AG04449 (cell line): ENCODE measurements at places on chromosomes 4 and X.

- no peak for DNase-seq
Observed at GRCh38 chrX:14032406-14032805, 2.7 kb upstream of the GEMIN8 start.

GRCh38 chr4:147160908-147161513, 215.3 kb upstream of the TTC29 start:
- DNase-seq, result peak; percentile 19

GRCh38 chrX:17836830-17837229, 24.3 kb downstream of the RAI2 start:
- no peak for DNase-seq

DNA sequence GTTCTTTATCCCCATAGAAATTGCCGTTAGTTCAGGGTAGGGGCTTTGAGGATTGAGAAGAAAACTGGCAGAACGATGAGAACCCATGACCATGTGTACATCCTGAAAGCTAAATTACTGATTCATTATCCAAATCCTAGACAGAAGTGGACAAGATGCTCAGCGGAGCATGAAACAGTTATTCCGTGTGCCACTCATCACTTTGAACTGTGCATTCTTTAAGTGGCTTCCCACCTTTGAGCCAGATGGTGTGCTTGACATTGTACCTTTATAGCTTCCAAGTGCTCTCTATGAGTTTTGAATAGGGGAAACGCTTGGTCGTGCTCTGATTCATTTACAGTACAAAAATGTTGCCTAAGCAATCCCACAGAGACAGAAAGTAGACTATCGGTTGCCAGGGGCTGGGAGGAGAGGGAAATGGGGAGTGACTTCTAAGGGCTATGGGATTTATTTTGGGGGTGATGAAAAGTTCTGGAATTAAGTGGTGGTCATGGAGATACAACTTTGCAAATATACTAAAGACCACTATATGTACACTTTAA, 100.0 kb downstream of the DOCK11 start:
- DNase-seq, result no peak

- no peak for DNase-seq
Observed at GRCh38 chr4:24853142-24853541, 57.8 kb downstream of the SOD3 start.

- no peak for DNase-seq
Observed at GRCh38 chrX:4110964-4111363, 397.5 kb upstream of the PRKX start.

DNA sequence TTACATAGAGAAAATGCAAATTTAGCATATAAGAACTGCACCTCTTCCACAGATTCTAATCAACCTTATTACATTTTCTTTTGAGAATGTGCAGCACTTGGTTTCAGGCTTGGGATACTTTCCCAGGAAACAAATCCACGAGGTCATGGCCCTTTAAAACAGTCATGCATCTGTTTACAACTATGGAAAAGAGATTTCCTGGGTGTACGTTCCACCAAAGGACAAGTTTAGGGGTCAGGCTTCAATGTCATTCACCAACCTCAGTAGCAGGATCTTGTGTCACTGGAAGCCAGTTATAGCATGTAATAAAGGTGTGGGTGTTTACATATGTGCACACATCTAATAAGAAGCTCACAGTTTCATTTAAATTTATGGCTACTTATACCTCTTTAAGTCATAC, 30.7 kb downstream of the EREG start:
- DNase-seq, result no peak

DNA sequence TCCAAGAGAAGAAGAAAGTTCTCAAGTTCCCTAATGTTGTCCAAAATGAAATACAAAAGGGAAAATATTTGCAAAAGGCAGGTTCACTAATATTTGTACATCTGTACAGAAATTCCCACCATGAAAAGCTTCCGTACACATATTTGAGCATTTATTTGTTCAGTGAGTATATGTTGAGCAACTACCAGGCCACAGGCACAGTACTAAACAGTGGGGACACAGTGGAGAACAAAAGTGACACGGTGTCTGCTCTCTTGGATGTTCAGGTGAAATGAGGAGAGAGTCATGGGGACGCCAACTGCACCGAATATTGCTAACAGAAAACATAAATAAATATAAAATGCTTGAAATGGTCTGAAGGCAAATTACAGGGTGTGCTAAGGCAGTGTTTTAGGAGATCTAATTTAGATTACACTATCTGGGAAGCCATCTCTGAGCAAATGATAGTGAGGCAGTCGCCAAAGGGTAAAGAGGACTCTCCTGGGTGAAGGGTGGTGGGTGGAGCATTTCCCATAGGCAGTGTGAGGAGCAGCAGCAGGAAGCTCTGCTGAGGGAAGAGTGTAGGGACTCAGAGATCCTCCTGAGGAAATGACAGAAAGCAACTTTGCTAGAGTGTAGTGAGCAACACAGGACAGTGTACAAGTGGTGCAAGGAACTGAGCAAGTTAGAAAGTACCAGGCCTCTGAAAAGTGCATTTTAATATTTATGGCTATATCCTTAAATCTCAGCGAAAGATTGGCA, 375.2 kb downstream of the GALNTL6 start:
- no peak for DNase-seq

DNA sequence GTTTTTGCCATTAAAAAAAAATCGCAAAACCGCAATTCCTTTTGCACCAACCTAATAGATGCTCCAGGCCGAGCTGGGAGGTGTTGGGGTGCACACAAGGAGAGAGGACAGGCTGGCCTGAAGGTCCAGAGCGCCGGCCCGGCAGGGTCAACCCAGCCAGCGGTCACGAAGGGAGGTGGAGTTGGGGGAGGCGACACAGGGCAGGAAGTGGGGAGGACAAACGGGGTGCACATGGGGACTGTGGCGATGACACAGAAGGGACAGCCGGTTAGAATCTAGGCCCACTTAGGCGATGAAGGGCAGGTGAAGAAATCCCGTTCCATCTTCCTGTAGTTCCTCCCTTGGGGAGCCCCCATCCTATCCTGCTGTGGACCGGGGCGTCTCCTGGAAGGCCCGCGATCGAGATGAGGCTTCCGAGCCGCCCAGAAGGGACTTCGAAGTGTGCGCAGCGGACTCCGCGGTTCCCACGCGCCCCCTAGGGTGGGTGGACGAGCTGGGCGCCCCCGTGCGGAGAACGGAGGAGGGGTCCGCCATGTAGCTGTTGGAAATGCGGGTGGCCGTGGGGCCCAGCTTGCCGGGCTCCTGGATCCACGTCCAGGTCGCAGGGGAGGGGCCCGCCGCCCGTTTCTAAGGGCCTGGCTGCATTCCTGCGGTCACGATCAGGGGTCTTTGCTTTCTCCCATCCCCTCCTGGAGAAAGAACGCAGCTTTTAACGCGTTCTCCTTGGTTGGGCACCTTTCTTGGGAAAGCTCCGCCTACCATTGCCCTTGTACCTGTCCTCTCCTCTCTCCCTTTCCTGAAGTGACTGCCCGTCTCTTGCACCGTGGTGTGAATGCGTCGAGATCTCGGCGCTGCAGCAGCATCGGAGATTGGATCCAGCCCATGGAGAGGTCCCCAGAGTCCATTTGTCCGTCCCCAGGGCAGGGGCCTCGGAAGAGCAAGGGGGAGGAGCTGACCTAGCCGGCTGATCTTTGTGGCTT, 17.0 kb upstream of the HPF1 start:
- no peak for DNase-seq

GRCh38 chr4:24472514-24473308, 111.6 kb downstream of the DHX15 start:
- no peak for DNase-seq

- DNase-seq, result no peak
Observed at GRCh38 chr4:123204737-123205136, 191.9 kb upstream of the SPRY1 start.

- no peak for DNase-seq
Observed at GRCh38 chr4:152929888-152930287, 6.2 kb upstream of the FHDC1 start.

DNA sequence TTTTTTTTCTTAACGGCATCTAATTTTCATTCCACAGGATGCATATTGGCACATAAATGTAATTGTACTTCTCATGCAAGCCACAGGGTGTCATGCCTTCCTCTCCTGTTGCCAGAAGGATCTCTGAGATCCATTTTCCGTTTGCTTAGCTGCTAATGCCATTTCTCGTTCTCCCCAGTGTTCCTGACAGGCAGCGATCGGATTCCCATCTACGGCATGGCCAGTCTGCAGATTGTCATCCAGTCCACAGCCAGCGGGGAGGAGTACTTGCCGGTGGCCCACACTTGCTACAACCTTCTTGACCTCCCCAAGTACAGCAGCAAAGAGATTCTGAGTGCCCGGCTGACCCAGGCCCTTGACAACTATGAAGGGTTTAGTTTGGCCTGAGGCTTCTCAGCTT, 8.9 kb upstream of the NAP1L5 start:
- DNase-seq, result no peak

DNA sequence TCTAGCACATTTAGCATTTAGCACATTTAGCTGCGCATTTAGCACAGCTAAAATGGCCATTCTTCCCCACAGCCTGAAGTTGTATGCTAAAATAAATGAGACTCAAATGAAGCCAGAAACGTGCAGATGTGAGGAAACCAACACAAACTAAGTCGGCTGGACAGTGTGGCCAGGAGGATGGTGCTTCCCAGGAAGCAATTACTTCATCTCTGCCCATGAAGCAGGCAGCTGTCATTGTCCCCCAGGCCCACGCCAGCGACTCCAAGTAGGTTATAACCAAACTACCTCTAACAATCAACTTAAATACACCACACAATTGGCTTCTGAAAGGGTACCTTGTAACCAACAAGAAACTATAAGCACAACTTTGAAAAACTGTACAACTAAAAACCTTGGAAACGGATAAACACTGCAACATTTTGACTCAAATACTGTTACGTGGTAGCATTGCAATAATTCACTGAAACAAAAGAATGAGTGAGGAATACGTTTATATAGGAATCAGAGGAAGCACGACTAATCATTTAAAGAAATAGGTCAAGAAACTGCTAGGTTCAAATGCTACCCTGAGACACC, 39.2 kb downstream of the AFAP1 start:
- no peak for DNase-seq

DNA sequence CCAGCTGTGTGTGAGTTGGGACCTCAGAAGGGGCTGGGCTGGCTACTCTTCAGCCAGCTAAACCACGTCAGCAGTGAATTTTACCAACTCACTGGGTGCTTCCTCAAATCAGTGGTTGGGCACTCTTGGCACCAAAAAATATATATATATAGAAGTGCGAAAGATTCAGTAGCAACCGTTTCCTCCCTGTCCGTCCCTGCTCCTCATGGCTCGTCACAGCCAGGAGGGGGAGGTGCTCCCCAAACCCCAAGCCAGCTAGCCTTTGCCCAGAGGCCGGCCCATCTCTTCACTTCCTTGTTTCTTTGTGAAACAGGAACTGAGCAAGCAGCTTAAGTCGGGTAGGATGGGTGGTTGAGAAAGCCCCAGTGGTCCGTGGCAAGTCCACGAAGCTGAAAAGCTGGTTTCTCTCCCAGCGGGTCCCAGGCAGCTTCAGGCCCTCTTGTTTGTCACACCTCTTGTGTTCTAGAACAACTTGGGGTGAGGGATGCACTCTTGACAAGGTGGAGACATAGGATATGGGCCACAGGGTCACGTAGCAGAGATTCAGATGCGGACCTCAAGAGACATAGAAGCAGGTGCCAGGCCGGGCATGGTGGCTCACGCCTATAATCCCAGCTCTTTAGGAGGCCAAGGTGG, 6.8 kb upstream of the SASH3 start:
- no peak for DNase-seq

DNA sequence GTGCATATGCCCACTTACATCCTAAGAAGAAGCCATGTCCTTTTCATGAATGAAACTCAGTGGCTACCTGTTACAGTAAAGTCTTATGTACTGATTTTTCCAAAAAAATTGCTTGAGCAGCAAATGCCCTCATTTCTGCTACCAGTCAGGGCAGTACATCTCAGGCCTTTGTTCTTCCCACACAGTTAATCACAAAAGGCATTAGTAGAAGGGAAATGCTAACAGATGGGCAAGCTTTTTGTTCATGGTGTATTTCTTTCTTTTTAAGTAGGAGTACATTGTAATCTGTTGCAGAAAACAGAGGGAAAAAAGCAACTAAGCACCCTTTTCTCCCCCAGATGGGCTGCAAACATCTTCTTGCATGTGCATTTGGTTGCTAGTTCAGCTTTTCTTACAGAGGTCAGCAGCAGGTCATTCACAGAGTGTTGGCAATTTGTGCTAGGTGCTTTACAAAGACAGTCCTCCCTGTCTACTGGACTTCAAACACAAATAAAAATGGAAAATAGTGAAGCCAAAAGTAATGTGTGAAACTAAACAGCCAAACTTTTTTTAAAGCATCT, 373.4 kb downstream of the PRDM5 start:
- DNase-seq, result no peak

- no peak for DNase-seq
Observed at GRCh38 chr4:70885174-70885573, 17.0 kb upstream of the MOB1B start.

DNA sequence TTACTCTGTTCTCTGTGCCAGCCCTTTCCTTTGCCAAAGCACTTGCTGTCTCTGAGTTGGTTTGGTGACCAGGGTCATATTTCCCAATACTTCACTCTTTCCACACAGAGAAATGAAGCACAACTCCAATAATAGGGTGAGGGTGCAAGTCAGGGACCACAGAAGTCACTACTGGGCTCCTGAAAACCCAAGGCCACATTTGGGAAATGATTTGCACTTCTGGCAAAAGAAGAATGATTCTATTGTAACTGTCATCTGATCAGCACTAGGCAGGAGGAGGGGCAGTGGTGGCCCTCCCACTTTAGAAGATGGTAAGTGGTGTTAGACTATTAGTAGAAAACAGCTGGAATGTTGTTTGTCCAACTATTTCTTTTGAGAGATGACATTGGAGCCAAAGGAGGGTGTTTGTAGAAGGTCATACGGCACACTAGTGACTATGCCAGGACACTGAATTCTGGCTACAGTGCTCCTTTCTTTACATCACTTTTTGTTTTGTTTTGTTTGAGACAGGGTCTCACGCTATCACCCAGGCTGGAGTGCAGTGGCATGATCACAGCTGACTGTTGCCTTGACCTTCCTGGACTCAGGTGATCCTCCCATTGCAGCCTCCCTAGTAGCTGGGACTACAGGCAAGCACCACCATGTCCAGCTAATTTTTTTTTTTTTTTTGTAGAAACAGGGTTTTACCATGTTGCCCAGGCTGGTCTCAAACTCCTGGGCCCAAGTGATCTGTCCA, 10.8 kb upstream of the HADH start:
- DNase-seq, result no peak

DNA sequence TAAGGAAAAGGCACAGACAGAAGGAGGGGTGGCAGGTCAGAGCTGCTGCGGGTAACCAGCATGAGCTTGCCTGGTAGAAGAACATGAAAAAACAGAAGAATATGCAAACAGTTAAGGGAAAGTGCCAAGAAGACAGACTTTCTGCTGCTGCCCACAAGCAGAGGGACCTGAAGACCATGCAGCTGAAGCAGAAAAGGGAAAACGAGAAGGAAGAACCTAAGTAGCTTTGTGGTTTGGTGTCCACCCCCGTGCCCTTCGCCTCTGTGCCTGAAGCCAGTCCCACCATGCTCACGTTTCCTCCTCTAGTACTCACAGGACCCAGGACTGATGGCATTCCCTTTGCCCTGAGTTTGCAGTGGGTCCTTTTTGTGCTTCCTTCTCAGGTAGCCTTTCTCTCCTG, 62.8 kb downstream of the UBA6 start:
- DNase-seq, result no peak

DNA sequence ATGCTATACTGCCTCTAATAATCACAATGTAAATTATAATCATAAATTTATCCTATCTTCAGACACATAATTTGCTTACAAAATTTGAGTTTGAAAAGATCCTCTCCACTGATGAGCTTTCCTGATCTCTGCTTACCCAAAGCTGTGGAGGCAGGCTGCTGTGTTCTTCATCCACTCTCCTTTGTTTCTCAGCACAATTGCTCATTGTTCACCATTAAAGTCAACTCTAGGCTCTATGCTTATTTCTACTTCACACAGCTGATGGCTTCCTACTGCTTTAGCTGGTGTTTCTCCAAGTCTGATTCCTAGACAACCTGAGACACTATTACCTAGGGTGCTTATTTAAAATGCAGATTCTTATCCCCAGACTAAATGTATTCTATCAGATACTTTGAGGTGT, 319.7 kb downstream of the PCDH18 start:
- no peak for DNase-seq
